Thyroid gland (tissue), 4 donors: ENCODE measurements at places on chromosomes 7 and 10. TPM values are rescaled to one million over a fixed set of nuclear protein-coding genes. Genes with fewer than 3 reads are reported as not detected.

The VTI1A gene
- 49.3 TPM for total RNA-seq

The SPAG6 gene
- total RNA-seq: not detected

The HMX2 gene
- total RNA-seq: not detected

The BTAF1 gene
- total RNA-seq: 61.3 TPM

- no peaks in the 10 kb centered on the region for H3K36me3 ChIP-seq
- no peak for DNase-seq
- no peaks in the 10 kb centered on the region for H3K27me3 ChIP-seq
- no peak overlapping the region for H3K4me3 ChIP-seq
- H3K4me1 ChIP-seq: no peaks in the 10 kb centered on the region
- no peak overlapping the region for H3K27ac ChIP-seq
These were observed 82.6 kb upstream of the NPVF start for GRCh38 chr7:25310896-25311295.

- H3K27me3 ChIP-seq: no peaks in the 10 kb centered on the region
- peaks cover 18% of the 10 kb centered on the region for H3K4me1 ChIP-seq
- H3K27ac ChIP-seq: no peak overlapping the region
- no peak overlapping the region for H3K4me3 ChIP-seq
- no peak for DNase-seq
These were observed 4.8 kb downstream of the ADRA2A start for GRCh38 chr10:111081595-111081994.

DNA sequence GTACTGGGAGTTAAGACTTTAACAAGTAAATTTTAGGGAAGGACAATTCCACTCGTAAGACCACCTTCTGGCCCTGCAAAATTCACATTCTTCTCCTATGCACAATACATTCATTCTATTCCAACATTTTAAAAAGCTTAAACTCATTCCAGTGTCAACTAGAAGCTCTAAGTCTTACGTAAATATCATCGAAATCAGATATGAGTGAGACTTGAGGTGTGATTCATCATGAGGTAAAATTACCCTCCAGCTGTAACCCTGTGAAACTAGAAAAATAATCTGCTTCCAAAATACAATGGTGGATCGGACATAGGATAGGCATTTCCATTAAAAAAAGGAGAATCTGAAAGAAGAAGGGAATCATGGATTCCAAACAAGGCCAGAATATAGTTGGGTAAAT, 370.3 kb downstream of the CDC14C start:
- no peak overlapping the region for H3K4me3 ChIP-seq
- no peak overlapping the region for H3K27ac ChIP-seq
- H3K36me3 ChIP-seq: no peaks in the 10 kb centered on the region
- H3K4me1 ChIP-seq: no peaks in the 10 kb centered on the region
- DNase-seq: no peak

GRCh38 chr10:75596930-75597620, 165.7 kb downstream of the LRMDA start:
- H3K27ac ChIP-seq: no peak overlapping the region
- no peak for DNase-seq
- H3K27me3 ChIP-seq: no peaks in the 10 kb centered on the region
- no peaks in the 10 kb centered on the region for H3K36me3 ChIP-seq

DNA sequence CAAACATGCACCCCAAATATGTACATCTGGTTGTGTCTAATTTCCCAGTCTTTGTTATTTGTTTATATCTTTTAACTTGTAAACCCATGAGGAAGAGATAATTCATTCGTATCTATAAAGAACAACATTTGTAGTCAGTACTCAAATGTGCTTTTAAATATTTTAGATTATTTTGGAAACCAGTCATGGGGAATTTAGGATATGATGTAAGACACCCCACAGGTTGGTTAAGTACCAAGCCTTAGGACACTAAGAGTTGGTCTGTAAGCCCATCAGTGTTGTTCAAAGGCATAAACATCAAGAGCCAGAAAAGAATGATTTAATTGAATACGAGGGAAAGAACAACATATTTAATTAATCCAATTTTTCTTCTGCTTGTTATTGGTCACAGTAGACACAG, 421.1 kb upstream of the SEMA3C start:
- H3K36me3 ChIP-seq: no peaks in the 10 kb centered on the region
- no peaks in the 10 kb centered on the region for H3K27me3 ChIP-seq
- no peak for DNase-seq
- H3K4me3 ChIP-seq: no peak overlapping the region
- H3K27ac ChIP-seq: no peak overlapping the region
- H3K4me1 ChIP-seq: no peaks in the 10 kb centered on the region

GRCh38 chr10:77820349-77820748, 106.2 kb downstream of the DLG5 start:
- no peak overlapping the region for H3K4me3 ChIP-seq
- H3K36me3 ChIP-seq: peaks cover 50% of the 10 kb centered on the region
- no peaks in the 10 kb centered on the region for H3K4me1 ChIP-seq
- H3K27me3 ChIP-seq: no peaks in the 10 kb centered on the region
- no peak for DNase-seq

- H3K27me3 ChIP-seq: no peaks in the 10 kb centered on the region
- H3K4me3 ChIP-seq: no peak overlapping the region
- H3K27ac ChIP-seq: no peak overlapping the region
- no peak for DNase-seq
These were observed 135.8 kb downstream of the ARID5B start for GRCh38 chr10:62037166-62037831.

DNA sequence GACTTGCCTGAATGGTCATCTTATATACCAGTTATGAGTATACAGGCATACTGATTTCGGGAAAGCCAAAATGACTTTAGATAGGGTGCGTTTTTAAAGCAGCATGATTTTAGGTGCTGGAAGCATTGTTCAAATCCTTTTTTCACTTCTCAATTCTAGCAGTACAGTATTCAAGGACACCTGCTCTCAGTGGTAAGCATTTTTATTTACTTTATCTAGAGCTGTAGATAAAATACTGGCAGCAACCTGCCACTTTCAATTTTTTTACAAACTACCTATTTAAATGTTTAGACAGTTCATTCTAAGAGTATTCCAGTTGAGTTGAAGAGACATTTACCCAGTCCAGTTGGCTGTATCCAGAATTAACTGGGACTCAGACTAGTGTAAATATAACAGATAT, 33.6 kb downstream of the TMEM106B start:
- no peaks in the 10 kb centered on the region for H3K4me1 ChIP-seq
- no peak overlapping the region for H3K27ac ChIP-seq
- H3K27me3 ChIP-seq: no peaks in the 10 kb centered on the region

- no peak for DNase-seq
- H3K4me1 ChIP-seq: no peaks in the 10 kb centered on the region
- no peaks in the 10 kb centered on the region for H3K27me3 ChIP-seq
- no peak overlapping the region for H3K4me3 ChIP-seq
- H3K27ac ChIP-seq: no peak overlapping the region
These were observed 49.3 kb upstream of the INSIG1 start for GRCh38 chr7:155248366-155248756.

GRCh38 chr7:1366801-1367405, 92.4 kb downstream of the MICALL2 start:
- no peak overlapping the region for H3K4me3 ChIP-seq
- no peaks in the 10 kb centered on the region for H3K4me1 ChIP-seq
- H3K27ac ChIP-seq: no peak overlapping the region

- H3K27me3 ChIP-seq: peaks cover 17% of the 10 kb centered on the region
- no peak for DNase-seq
- H3K36me3 ChIP-seq: no peaks in the 10 kb centered on the region
- no peak overlapping the region for H3K27ac ChIP-seq
These were observed 2.5 kb upstream of the KCNH2 start for GRCh38 chr7:150980663-150981062.

GRCh38 chr7:45171946-45172345, 14.4 kb downstream of the RAMP3 start:
- no peak overlapping the region for H3K4me3 ChIP-seq
- no peaks in the 10 kb centered on the region for H3K36me3 ChIP-seq
- no peak for DNase-seq
- H3K4me1 ChIP-seq: no peaks in the 10 kb centered on the region
- no peak overlapping the region for H3K27ac ChIP-seq

- H3K27me3 ChIP-seq: peaks cover 6% of the 10 kb centered on the region
- DNase-seq: no peak
- H3K4me1 ChIP-seq: peaks cover 8% of the 10 kb centered on the region
These were observed 90.9 kb downstream of the NEURL1 start for GRCh38 chr10:103584216-103585010.

DNA sequence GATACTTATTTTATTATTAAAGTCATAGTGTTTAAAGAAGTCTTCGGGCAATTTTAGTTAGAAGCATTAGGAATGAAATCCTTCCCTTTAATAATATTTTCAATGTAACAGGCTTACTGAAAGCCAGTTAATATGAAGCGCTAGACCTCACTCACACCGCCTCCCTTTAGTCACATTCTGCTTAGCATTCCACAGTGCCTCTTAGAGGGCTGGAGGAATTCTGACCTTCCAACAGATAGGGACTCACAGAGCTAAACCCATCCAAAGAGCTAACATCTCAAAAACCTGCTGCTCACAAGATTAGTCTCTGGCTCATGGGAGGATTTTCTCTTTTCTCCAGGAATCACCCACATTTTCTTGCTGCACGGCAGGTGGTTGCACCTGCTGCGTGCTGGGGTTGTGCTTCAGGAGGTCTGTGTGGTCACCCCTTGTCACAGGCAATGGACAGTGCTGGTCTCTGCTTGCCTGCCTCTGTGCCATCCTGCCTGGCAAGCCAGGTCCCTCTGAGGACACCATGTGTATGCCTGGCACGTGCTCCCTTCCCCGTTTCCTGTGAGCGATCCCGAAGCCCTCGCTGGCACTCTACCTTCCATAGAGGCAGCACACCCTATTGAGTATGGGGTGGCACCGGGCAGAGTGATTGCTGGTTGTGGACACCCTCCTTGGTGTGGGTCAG, 91.8 kb downstream of the KLF6 start:
- H3K27ac ChIP-seq: no peak overlapping the region
- peaks cover 6% of the 10 kb centered on the region for H3K4me1 ChIP-seq
- no peaks in the 10 kb centered on the region for H3K36me3 ChIP-seq
- H3K4me3 ChIP-seq: no peak overlapping the region
- H3K27me3 ChIP-seq: no peaks in the 10 kb centered on the region

GRCh38 chr7:16841681-16842080, 36.9 kb upstream of the AGR2 start:
- no peak overlapping the region for H3K4me3 ChIP-seq
- no peaks in the 10 kb centered on the region for H3K27me3 ChIP-seq
- H3K4me1 ChIP-seq: peaks cover 18% of the 10 kb centered on the region
- no peak overlapping the region for H3K27ac ChIP-seq
- H3K36me3 ChIP-seq: no peaks in the 10 kb centered on the region

- H3K4me3 ChIP-seq: no peak overlapping the region
- H3K27me3 ChIP-seq: no peaks in the 10 kb centered on the region
- no peak overlapping the region for H3K27ac ChIP-seq
- DNase-seq: no peak
- H3K36me3 ChIP-seq: no peaks in the 10 kb centered on the region
These were observed 73.0 kb upstream of the CSTF2T start for GRCh38 chr10:51772387-51772786.

GRCh38 chr10:30056281-30056680, 3.1 kb downstream of the JCAD start:
- no peaks in the 10 kb centered on the region for H3K36me3 ChIP-seq
- no peaks in the 10 kb centered on the region for H3K27me3 ChIP-seq
- peak overlapping the region; percentile 90 for H3K27ac ChIP-seq
- no peak overlapping the region for H3K4me3 ChIP-seq
- DNase-seq: no peak

GRCh38 chr7:87413029-87413428, 62.5 kb downstream of the ABCB4 start:
- no peak overlapping the region for H3K4me3 ChIP-seq
- no peak for DNase-seq
- no peaks in the 10 kb centered on the region for H3K36me3 ChIP-seq
- H3K4me1 ChIP-seq: peaks cover 3% of the 10 kb centered on the region

DNA sequence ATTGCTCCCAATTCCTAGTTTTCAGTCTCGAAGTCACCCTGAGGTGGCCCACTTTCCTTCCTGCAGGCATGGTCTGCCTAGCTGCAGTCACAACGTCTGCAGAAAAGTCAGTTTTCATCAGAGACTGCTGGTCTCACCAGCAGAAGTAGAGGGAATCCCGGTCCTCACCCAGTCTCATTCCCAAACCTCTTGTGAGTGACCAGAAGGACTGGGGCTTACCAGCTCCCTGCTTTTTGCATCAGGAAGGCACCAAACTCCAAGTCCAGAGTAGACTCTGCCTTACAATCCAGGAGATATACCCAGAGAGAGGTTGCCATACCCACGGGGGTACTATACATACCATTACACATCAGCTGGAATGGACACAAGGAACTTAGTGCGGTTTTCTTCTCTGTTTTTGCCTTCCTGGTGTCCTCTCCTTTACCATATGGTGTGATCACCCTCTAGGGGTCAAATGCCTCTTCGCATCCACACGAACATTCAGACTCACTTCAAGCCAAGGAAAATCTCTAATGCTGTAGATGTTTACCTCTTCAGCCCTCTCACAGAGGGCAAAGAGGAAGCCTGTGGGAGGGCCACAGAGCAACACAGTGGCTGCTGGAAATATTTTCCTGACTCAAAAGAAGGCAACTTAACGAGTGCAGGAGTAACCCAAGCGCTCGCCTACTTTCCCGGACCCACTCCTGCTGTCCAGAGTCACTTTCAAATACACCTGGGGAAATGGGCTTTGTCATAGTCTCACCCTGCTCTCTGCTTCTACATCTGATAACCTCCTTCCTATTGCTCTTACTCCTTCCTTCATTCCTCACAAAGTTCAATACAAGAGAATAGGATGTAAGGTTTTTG, 220.9 kb downstream of the C7orf25 start:
- H3K4me1 ChIP-seq: no peaks in the 10 kb centered on the region
- peak; percentile 19 for DNase-seq
- H3K4me3 ChIP-seq: no peak overlapping the region
- no peaks in the 10 kb centered on the region for H3K36me3 ChIP-seq

DNA sequence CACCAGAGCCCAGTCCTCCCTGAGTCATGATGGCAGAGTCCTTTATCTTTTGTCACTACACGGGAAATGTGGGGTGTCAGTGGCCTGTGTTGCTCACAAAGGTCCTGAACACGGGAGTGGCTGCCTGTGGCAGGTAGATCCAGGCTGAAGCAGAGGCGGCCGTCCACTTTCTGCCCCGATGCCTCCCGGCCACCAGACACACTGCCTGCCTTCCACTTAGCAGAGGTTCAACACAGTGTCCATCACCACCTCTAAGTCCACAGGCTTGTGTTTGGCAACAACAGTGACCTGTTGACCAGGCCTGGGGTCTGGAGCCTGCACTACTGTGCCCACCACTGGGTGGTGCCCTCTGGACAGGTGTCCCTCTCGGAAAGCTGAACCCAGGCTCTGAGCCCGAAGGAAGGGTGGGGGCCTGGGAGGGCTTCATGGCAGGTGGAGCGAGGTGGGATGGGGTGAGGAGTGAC, 49.9 kb upstream of the CAMK2B start:
- peaks cover 4% of the 10 kb centered on the region for H3K4me1 ChIP-seq
- DNase-seq: peak; percentile 30
- H3K36me3 ChIP-seq: no peaks in the 10 kb centered on the region
- no peaks in the 10 kb centered on the region for H3K27me3 ChIP-seq
- no peak overlapping the region for H3K4me3 ChIP-seq
- H3K27ac ChIP-seq: no peak overlapping the region

- no peaks in the 10 kb centered on the region for H3K27me3 ChIP-seq
- H3K4me3 ChIP-seq: no peak overlapping the region
- no peaks in the 10 kb centered on the region for H3K36me3 ChIP-seq
- no peak for DNase-seq
- H3K4me1 ChIP-seq: no peaks in the 10 kb centered on the region
These were observed 43.7 kb downstream of the PSMC2 start for GRCh38 chr7:103391150-103391549.
